ENCODE measurements at places on chromosomes 7 and 10.

GRCh38 chr7:10211016-10211415, 762.7 kb upstream of the PHF14 start:
- DNase-seq: no peak

DNA sequence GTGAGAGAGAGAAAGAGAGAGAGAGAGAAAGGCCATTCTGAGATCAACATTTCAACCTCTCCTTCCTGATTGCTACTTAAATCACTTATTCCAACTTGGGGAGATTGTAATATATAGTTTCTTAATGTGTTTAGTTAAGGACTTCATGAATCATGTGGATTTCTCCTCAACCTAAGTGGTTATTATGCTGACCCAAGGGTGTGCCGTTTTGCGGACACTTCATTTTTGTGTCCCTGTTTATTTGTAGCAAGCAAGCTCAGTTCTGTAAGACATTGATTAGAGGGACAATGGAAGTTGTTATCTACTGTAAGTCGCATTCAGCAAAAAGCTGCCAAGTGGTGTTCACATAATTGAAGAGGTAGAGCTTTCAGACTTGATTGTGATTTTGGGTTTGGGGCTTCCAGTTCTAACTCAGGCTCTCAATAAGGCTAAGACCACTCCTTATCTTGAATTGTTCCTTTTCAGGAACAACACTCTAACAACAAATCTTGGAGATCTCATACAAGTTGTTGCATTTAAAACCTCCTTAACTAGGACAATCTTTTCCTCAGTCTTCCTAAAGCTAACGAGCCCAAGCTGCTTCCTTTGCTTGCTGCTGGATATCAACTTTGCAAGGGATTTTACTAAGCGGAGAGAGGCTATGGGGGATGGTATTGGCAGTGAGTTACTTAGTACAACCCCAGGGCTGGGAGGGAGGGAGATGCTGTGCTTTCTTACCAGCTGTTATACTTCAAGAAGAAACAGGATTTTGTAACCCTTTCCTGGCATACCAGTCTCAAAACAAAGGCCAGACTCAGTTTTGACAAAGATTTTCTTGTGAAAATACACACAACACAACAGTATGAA, 19.8 kb upstream of the COL1A2 start:
- DNase-seq: no peak

DNA sequence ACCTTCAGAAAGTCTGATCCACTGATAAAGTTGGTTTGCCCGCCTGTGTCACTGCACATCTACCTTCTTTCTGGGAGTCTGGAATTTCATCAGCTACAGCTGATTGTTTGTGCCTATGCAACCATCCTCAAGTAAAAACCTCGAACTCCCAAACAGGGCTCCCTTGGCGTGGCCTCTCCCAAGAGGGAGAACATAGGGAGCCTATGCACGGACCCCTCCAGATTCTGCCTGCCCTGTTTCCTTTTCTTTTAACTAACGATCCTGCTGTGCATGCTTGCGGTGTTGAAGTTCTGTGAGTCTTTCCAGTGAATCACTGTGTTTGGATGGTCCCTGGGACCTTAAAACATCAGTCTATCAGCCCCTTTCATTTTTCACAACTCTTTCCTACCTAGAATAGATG, 226.9 kb upstream of the SEMA3D start:
- DNase-seq: no peak

GRCh38 chr7:16986755-16987154, 105.0 kb upstream of the AGR3 start:
- no peak for DNase-seq

DNA sequence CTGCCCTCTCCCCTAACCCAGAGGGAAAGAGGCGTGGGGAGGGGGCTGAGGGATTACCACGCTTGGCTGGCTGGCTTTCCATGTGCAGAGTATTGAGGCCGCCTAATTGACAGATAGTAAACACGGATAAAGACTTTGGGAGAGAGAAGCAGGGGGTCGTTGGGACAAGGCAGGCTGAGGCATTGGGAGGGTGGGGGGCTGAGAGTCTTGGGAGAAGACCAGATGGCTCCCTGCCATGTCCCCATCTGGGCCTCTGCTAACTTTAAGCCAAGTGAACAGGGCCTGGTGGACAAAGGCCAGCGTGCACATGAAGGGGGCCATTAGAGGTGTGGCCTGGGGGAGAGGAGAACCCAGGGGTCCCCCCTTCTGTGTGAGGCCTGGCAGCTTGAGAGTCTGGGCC, 55.4 kb upstream of the MXI1 start:
- DNase-seq: no peak

- DNase-seq: no peak
These were observed 230.9 kb downstream of the PARD3 start for GRCh38 chr10:34584164-34584563.

DNA sequence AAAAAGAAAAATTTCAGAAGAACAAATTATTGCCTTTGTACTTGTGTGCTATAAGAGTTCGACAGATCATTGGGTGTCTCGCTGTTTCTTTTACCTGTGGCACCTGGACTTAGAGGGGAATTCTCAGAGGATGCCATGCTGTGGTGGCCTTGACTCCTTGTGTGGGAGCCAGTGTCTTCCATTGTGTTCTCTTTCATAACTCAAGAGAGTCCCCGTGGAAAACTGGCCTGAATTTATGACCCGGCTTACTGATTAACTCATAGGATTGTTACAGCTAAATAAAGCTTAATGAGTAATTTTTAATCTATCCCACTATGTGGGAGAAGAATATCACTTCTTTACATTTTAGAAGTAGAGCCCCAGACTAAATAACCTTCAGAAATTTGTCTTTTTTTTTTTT, 54.5 kb downstream of the UBE3C start:
- DNase-seq: no peak

DNA sequence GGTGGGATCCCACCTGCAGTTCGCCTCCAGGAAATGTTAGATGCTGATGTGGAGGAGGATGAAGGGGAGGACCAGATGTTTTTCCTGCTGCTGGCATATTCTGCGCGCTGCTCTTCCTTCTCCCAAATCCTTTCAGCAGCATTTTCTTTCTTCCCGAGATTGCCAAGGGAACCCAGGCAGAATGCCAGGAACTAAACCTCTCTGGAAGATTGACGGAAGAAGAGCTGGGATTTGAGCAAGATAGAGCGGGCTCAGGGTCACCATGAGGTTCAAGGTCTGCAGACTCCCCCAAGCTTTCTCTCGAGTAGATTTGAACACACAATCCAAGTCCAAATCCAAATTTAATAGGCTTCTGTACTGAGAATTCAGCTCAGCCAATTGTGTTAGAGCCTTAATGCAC, 345.2 kb upstream of the C7orf33 start:
- no peak for DNase-seq

DNA sequence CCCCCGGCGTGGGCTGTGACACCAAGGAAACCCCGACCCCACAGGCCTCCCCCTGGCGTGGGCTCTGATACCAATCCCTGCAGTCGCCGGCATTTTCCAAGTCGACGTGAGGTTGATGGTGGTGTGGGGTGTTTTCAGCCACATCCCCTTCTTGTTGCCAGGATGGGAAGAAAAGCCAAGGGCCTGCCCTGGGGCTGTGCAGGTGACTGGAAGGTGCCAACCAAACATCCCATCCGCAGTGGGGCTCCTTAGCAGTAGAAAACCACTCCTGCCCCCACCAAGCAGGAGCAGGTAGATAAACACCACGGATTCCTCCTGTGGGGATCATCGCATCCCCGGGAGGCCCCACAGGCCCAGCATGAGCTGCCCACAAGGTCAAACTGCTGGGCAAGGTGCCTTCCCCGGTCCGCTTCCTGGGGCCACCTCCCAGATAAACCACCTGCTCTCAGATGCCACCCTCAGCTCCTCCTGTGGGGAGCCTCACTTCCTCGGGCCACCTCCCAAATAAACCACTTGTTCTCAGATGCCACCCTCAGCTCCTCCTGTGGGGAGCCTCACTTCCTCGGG, 88.5 kb upstream of the DIP2C start:
- no peak for DNase-seq

GRCh38 chr10:29446327-29446726, 157.5 kb downstream of the LYZL1 start:
- no peak for DNase-seq

- no peak for DNase-seq
These were observed 38.5 kb downstream of the ERCC6 start for GRCh38 chr10:49500412-49500811.

GRCh38 chr10:29949411-29950011, 109.9 kb downstream of the JCAD start:
- DNase-seq: no peak

GRCh38 chr10:118237930-118238329, 104.2 kb downstream of the FAM204A start:
- no peak for DNase-seq

- no peak for DNase-seq
These were observed 3.2 kb downstream of the PRKG1 start for GRCh38 chr10:51077507-51077906.

- no peak for DNase-seq
These were observed 732 bp upstream of the LRRC18 start for GRCh38 chr10:48940372-48940771.

DNA sequence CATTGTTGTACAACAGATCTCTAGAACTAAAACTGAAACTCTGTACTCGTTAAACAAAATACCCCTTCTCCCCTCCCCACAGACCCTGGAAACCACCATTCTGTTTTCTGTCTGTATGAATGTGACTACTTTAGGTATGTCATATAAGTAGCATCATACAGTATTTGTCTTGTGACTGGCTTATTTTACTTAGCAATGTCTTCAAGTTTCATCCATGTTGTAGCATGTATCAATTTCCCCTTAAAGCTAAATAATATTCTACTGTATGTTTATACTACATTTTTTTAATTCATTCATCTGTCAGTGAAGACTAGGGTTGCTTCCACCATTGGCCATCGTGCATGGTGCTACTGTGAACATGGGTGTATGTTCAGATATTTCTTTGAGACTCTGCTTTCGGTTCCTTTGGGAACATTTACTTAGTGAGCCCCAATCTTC, 71.2 kb upstream of the RPA3 start:
- no peak for DNase-seq

- no peak for DNase-seq
These were observed 188.7 kb upstream of the MBL2 start for GRCh38 chr10:52961323-52961722.

GRCh38 chr7:134671609-134672008, 25.0 kb downstream of the BPGM start:
- no peak for DNase-seq

DNA sequence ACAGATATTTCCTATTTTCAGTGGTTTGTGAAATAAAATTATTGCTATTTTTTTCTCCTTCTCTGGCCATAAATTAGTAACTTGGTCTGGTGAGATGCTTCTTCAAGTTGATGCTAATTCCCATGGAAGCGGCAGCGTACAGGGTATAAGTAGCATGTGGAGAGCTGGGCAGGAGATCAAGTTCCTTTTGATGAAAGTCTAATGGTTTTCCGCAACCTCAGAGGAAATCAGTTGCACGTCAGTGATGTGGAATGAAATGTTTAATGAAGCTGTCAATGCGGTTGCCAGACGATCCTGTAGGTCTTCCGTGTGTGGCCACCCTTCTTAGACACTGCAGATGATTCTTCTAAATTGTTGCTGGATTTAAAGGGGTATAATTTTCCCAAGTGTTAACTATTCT, 236.4 kb upstream of the GRM3 start:
- no peak for DNase-seq

GRCh38 chr7:52017802-52018679, 701.4 kb upstream of the COBL start:
- DNase-seq: no peak

DNA sequence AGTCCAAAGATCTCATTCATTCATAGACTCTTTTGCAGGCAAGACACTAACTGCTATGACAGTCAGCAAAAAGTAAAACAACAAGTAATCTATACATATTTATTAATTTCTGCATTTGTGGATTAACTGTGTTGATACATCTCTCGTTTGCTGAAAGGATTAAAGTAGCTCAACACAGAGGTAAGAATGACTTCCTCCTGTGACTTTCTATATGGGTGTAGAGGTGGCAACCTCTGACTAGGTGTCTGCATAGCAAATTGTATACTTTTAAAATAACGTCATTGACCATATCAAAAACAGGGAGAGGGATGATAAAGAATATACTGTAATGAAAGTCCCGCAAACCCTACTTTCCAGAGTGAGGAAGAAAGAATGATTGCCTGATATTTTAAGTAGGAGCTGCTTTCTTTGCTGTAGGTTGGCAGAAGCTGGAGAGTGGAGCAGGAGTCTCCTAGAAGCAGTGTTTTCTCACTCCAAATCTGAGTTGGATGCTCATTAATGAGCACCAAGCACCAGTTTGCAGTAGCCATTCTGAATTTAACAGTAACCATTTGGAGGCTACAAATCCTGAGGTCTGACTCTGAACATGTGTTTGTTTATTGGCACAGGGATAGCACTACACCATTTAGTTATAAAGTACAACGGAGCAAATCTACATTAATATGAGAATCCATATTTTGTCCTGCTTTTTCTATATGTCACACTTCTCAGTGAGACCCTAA, 9.2 kb upstream of the LRRN3 start:
- DNase-seq: no peak

- no peak for DNase-seq
These were observed 179.3 kb downstream of the PFKFB3 start for GRCh38 chr10:6382081-6382480.

GRCh38 chr7:6705959-6706665, 635 bp downstream of the ZNF12 start:
- peak; percentile 5 for DNase-seq

DNA sequence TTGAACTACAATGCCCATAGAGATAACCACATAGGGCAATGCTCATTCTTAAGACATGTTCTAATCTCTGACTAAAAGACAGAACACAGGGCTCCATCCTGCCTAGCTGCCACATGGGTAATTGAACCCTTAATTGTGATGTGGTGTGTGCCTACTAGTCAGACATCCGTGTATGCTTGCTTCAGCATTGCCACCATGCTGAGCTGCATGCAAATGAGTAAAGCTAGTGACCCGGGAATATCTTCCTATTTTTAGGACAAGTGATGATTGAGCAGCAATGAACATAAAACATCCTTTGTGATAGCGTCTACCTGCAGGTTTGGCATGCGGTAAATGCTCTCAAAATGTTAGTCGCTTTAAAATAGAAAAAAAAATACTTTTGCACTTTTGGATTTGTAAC, 115.8 kb downstream of the MAGI2 start:
- no peak for DNase-seq

DNA sequence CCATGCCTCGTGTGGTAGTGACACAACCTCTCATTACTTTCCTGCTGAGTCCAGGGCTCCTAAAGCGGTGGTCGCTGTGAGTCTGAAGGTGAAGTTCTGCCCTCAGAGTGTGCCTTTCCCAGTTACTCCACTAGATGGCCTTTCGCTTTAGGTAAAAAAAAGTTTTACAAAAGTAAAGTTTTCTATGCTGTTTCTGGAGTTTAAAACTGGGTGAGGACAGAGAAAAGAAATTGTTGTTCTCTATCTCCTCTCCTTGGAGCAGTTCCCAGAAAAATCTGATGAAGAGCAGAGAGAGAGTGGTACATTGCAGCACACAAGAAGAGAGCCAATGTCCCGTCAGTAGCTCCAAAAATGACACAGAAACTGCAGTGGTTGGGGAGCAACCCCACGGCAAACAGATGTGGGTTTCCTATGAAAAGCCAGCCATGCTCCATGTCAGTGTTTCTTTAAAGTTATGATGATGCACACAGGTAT, 257.1 kb downstream of the GLI3 start:
- DNase-seq: no peak

DNA sequence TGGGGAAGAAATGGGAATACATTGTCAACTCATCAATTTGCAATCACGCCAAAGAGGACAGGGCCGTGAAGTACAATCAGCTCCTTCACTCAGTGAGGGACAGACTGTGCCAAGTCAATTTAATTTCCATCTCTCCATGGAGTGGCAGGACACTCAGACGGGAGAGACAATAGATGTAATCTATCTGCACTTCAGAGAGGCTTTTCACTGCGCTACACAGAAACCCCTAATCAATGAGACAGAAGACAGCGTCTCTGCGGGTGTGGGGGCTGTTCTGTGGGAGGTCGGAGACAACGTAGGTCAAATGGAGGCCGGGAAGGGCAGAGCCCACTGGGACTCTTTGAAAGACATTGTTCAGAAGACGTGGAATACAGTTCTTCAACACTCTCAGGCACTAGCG, 541.0 kb upstream of the ADARB2 start:
- no peak for DNase-seq
